ENCODE measurements at places on chromosomes 2 and 18.

DNA sequence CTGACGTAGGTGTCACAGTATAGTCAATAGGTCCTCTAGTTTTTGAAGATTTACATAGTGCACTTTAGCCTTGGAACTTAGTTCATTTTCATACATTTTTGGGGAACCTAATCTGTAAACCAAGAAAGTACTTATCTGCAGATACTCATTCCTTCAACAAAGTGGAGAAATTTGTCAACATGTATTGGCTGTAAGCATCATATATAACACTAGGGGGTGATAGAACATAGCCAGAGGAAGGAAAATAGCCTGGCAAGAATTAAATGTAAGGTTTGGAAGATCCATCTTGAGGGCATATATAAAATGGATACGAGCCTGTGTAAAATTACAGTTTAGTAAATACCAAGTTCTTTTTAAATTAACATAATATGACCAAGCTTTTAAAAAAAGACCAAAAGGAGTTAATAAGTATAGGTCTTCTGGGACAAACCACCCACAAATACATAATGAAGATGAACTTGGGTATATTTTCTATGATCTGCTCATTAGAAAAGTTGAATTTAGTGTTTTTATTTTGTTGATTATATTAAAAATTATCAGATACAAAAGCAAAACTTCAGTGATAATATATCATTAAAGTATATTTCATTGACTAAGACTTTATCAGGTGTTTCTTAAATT is 18.2 kb downstream of the RPL37A start:
- DNase-seq, result no peak

DNA sequence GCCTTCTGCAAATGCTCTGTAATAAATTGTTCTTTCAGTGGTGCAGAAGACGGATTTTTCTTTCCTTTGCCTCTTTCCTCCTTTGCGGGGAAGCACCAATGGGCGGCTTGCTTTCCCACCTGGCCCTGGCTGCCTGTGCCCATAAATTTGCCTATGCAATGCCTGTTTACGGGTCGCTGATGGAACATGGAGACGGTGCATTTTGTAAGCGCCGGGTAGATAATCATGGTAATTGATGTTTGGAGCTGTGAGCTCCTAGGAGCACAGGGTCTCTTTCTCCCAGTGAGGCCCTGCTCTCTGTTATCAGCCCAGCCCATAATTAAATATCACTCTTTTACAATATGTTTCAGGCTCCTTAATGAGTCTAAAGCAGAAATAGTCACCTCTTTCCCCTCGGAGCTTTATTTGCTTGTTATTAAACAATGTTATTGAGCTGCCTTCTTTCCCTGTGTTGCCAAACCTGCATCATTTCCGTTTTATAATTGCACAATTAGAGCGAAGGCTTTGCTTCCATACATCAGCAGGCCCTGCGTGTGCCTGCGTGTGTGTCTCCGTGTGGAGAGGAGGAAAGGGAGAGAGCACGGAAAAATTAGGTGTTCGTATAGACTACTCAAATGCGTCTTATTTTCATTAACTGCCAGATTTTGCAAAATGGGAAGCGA is 437.4 kb upstream of the POU3F3 start:
- DNase-seq, result no peak

DNA sequence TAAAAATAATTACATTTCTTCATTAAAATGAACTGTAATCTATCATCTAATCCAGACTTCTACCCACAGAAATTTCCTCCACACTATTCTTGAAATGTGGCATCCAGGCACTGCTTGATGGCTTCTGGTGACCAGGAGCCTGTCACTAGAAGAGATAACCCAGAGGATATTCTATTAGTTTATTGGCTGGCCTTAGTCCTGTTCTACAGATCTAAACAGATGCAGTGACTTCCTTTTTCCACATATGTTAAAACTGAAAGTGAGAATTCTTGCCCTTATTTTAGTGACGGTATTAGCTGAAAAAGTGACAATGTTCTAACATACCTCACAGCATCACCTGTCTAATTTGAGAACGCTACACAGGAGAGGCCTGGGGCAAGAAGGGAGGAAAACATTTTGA is 775.4 kb downstream of the TSN start:
- no peak for DNase-seq

- no peak for DNase-seq
Observed at GRCh38 chr18:73827801-73828200, 319.8 kb downstream of the FBXO15 start.

DNA sequence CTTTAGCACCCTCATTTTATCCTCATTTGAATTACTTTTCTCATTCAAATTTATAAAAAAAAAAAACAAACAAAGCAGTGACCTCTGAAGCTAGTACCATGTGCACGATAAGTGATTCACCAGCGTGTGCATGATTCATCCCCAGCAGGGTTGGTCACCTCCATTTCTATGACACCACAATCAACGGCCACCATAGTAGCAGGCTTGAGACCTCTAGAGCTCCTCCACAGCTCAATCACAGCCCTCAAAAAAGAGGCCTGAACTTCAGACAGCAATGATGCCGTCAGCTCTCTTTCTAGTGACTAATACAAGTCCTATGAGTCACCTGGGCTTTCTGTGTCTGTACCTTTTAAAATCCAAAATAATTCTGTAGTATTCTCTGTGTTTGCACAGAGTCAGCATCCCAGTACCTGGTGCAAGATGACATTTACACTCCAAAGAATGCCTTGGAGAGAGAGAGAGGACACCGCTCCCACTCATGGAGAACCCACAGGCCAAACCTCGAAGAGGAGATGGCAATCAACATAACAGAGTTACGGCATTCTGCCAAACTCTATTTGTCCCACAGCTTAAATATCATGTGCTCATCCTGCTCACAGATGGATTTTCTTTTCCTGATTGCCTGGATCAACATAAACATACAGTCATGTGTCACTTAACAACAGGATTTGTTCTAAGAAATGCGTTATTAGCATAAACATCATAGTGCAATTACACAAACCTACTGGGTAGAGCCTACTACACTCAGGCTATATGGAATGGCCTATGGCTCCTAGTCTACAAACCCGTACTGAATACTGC is 58.7 kb downstream of the L3MBTL4 start:
- DNase-seq, result no peak

DNA sequence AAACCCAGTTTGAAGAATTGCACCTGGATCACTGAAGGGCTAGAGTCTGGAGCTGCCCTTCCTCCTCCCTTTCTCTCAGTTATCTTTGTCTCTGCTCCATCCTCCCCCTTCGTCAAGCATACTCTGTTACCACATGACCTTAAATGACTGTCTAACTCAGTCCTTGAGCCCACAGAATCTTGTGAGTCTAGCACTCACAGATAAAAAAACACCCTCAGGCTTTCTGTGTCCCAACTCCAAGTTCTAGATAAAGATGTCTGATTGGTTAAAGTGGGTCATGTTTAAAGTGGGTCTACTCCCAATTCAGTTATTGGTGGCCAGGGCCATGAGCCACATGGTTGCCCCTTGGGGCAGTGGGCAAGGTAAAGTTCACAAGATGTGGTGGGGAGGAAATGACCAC is 53.5 kb upstream of the CYP1B1 start:
- DNase-seq, result no peak

GRCh38 chr2:241842620-241843211 is 16.0 kb downstream of the PDCD1 start:
- no peak for DNase-seq

DNA sequence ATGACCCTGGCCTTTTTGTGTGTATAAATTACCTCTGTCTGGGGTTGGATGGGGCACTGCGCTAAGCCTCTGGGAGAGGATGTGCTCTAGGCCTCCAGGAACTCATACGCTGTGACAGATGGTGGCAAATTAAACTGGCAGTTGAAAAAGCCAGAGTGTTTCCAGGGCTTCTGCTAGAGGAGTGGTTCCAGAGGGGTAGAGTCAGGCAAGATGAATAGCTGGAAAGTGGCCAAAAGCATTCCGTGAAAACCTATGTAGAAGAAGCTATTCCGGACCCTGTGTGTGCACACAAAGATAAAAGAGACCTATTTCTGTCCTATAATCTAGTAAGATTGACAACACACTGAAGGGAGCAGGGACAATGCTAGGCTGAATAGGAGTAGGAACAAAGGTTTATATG is 84.8 kb downstream of the ACTR3 start:
- DNase-seq, result no peak

DNA sequence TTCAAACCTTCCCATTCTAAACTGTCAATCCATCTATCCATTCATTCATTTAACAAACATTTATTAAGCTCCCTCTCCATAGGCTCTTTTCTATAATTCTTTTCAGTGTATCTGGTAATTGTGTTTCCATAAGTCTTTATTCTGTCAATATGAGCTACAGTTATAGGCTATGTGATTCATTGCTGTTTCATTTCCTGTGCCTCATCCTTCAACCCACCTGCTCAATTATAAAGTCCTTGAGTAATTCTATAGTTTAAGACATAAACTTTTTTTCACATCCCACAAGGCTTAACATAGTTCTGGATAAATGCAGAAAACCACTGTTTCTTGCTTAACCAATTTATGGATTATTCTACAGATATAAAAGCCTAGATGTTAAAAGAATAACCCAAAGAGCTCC is 84.2 kb upstream of the PIK3C3 start:
- DNase-seq, result no peak

- no peak for DNase-seq
Observed at GRCh38 chr2:86337244-86337835, at the start of gene REEP1. Gene REEP1, minus strand, starts transcription at chr2:86337626. Its CDS starts 116 bp downstream, at chr2:86337510.

GRCh38 chr2:118112771-118113334 is 24.6 kb downstream of the INSIG2 start:
- DNase-seq, result no peak

- DNase-seq, result no peak
Observed at GRCh38 chr2:120294008-120294340, 41.3 kb downstream of the RALB start.

- no peak for DNase-seq
Observed at GRCh38 chr2:221203125-221203524, 369.0 kb downstream of the EPHA4 start.

Data from NCI-H187 (cell line).